ENCODE measurements at places on chromosomes 7 and 10. TPM values are rescaled to one million over a fixed set of nuclear protein-coding genes. Genes with fewer than 3 reads are reported as not detected.

Gene TWIST1
- total RNA-seq = 2.8 TPM

Gene HEPACAM2
- total RNA-seq = not detected

Gene SEMA3E
- 0.28 TPM for total RNA-seq

Gene TRIM73
- total RNA-seq = 0.75 TPM

Gene DMBT1
- total RNA-seq = not detected

Data from endothelial cell of coronary artery (primary cell).